Activated T-cell treated with anti-CD3 and anti-CD28 coated beads, Interleukin-2, amount 50 U/mL, for 72 hours (primary cell): ENCODE measurements at places on chromosomes 12 and 14.
A peak's percentile ranks its signal among the peaks of the same experiment; 100 is the strongest.

- no peak for DNase-seq
Measured at GRCh38 chr12:120102189-120103043, 14.1 kb downstream of the RAB35 start.

GRCh38 chr14:24837280-24838046 lies 203.5 kb upstream of the GZMB start:
- no peak for DNase-seq

- no peak for DNase-seq
Measured at GRCh38 chr12:2288001-2288400, 235.2 kb downstream of the CACNA1C start.

DNA sequence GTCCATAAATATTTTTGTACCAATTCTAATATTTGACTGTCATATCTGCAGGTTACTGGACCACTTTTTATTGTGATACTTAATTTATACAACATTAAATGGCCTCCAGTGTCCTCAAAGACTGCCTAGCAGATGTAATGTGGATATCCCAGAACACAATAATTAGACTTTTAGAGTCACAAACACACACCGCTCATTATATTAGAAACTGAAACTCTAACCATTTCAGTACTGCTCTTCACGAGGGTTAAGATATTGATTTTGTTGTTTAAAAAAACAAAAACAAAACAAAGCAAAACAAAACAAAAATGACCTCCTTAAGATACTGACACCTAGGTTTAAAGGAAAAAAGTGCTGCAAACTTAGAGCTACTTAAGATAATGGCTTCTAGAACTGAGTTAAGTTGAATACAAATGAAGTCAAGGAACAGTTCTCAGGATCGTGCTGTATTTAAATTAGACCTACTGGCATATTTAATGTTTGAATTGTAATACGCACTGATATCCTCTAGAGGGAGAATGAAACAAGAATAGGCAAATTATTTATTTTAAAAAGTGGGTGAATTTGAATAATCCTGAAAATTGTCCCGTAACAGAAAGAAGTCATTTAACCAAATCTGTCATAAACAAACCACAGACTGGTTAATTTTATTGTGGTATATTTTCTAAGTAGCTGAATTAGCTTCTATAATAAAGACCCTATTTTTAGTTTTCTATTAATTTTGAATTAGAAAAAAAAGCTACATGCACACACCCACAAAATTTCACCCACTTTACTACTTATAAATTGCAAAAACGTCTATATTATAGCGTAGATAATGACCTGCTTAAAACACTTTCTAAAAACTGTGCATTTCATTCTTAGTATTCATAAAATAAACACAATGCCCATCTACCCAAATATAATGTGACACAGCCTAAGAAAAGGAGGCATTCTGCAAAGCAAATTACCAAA lies 395.2 kb upstream of the DCN start:
- DNase-seq: no peak

DNA sequence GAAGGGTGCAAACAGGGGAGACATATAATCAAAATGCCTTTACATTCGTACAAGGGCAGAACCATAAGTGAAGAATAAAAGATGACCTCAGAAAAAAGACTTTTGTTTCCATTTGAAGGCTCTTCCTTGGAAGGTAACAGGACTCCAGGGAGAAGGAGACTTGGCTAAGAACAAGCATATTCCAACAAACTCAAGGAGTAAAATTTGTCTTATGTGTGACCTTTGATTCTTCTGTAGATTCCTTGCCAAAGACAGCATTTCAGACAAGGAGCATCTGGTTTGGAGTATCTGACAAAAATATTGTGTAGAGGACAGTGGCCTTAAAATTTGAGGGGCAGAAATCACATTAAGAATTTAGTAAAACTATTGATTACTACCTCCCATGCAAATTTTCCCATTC lies 991.9 kb downstream of the FLRT2 start:
- no peak for DNase-seq

DNA sequence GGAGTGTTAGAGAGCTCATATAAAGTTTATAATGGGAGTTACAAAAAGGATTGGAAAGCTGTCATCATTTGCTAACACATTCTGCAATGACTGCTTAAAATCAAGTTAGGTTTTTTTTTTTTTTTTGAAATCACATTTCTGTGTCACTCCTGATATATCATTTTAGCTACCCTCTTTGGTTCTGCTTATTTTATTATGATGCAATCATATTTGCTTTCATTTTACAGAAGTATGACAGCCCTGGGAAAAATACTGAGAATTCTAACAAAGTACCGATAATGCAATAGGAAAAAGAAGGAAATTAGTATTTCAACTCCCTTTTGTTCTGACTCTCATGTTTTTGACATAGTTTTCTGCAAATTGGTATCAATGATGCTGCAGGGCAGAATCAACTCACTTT lies 71.6 kb upstream of the MDGA2 start:
- DNase-seq: no peak

- no peak for DNase-seq
Measured at GRCh38 chr12:120142231-120142877, 25.8 kb upstream of the RAB35 start.

DNA sequence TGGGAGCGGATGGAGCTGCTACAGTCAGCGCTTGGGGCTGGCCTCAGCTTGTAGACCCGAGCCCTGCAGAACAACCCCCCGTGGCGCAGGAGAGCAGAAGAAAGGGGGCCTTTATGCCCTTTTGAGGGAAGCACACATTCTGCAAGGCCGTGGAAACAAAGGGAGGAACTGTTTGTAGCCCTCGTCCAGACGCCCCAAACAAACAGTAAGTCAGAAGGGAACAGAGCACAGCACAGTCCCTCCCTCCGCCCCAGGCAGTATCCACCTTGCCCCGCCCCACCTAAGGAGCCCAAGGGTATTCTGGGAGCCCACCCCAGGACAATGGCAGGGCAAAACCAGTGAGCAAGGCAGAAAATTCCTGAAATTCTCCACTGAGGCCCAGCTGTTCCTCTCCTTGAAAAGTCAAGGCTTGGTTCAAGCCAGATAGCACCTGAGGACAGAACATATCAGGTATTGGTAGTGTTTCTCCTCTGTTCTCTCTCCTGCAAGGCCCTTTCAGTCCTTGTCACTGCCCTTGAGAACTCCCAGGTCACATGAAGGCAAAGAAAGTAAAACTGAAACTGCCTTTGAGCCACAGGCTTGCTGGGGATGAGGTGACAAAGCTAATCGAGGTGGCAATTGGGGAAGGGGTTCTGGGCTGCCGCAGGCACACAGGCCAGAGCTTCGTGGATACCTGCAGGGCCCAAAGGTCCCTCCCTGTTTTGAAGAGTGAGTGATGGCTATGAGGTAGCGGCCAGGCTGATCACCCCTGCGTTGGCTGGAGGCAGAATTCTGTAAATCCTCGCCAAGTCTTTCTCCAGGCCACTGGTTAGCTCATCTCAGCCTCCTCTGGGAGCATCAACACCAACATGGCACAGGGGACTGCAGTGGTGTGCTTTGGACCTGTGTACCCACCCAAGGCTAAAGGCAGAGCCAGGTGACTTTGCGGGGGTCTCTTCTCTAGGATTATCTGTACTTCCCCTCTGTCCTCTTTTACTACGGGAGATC lies 499 bp downstream of the DGLUCY start:
- peak; percentile 72 for DNase-seq
